ENCODE measurements at places on chromosomes 16 and 17.
A peak's percentile ranks its signal among the peaks of the same experiment; 100 is the strongest.

DNA sequence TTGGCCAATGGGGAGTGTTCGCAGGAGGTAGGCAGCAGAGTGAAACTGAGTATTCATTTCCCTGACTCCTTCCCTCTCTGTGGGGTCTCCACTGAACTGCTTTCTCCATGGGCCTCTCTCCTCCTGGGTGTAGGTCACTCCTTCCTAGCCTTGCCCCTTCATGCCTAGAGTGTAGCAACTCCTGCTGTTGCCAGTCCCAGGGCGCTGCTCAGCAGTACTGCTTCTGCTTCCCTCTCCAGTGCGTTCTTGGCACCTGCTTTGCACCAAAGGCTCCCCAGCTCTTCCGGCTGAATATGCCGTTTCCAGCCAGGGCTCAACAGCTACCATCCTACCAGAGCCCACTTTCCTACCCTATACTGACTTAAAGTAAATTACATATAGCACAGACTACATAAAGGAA is 92.2 kb downstream of the MAF start:
- no peak for DNase-seq

GRCh38 chr17:72139212-72139611 is 18.4 kb downstream of the SOX9 start:
- DNase-seq = no peak

GRCh38 chr16:66511602-66512271 is 38.2 kb downstream of the TK2 start:
- no peak for DNase-seq

- DNase-seq = no peak
Measured at GRCh38 chr17:43069368-43069898, 44.4 kb downstream of the RND2 start.

GRCh38 chr17:18191967-18192366 is 8.3 kb downstream of the ALKBH5 start:
- no peak for DNase-seq

GRCh38 chr16:1152651-1153259 is at the start of gene CACNA1H:
Gene CACNA1H, plus strand, starts transcription at chr16:1153106. Its CDS starts 632 bp downstream, at chr16:1153738.
- peak; percentile 52 for DNase-seq

DNA sequence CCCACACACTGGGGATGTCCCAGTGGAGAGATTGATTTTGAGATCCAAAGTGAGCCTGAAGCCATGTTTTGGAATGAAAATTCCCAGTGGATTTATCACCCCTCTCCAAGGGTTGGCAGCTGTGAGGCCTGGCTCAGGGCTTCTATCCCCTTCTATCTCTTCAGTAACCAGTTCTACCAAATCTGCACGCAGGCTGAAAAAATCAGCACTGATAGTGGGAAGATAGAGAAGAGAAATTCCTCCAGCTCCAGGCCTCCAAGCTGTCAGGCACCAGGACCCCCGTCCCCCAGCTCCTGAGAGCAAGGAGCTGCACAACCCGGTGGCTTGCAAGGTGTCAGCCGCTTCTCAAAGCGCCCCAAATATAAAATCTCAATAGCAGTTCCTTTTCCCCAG is 1.0 kb downstream of the FLOT2 start:
- no peak for DNase-seq

GRCh38 chr17:33531311-33531710 is 238.2 kb upstream of the ASIC2 start:
- no peak for DNase-seq

DNA sequence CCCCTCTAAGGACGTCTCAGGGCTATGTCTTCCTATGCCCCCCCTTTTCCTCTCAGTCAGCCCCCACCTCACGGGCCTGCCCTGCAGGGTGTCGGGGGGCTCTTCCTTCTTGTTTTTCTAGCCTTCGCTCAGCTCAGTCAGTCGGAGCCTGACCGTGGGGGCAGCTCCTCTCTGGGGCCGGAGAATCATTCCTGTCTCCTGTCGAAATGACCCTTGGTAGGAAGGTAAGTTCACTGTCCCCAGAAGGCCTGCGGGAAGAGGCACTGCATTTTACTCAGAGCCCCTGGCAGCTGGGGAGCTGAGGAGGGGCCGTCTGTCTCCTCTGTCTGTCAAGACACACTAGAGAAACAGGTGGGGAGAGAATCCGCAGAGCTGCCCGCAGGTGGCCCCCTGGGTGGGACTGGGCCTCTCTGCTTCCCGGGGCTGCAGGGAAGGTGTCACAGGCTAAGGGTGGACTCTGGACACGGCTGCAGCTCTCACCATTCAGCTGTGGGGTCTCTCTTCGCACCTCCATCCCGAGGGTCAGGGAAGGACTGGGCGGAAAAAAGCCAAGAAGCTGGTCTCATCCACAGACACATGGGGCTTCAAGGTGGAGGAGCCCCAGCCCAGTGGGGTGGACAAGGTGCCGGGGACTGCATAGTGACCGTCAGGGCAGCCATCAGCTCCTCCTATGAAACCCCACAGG is 112.8 kb upstream of the TNRC6C start:
- DNase-seq = no peak

GRCh38 chr16:83407928-83408327 is 399.9 kb upstream of the HSBP1 start:
- no peak for DNase-seq

DNA sequence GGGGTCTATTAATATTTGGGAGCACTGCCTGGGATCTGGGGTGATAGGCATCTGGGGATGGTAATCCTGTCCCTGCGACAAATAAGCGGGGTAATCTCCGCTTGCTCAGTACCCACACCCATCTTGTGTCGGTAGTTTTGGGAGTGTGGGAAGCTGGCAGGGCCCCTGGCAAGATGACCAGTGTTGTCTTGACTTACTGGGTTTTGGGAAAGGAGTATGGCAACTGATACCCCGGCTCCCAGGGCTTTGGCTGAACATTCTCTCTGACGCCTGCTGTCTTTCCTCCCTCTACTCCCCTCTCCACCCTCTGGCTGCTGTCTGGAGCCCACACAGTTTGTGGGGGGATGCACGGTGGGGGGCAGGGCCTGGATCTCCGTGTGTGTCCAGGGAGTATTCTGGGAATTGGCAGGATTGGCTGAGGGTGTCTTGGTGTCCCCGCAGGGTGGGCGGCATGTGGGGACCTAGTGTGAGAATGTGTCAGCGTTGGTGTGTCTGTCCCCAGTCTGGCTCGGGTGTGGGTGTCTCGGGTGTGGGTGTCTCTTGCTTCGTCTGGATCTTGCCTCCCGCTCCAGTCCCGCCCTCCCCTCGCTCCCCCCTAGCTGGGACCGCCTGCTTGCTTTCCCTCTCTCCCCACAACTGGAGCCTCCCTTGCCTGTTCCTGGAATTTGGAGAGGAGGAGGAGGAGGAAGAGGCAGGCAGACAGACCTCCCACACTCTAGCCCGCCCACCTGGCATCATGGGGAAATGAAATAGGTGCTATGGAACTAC is 12.0 kb downstream of the RARA start:
- DNase-seq = peak; percentile 56

DNA sequence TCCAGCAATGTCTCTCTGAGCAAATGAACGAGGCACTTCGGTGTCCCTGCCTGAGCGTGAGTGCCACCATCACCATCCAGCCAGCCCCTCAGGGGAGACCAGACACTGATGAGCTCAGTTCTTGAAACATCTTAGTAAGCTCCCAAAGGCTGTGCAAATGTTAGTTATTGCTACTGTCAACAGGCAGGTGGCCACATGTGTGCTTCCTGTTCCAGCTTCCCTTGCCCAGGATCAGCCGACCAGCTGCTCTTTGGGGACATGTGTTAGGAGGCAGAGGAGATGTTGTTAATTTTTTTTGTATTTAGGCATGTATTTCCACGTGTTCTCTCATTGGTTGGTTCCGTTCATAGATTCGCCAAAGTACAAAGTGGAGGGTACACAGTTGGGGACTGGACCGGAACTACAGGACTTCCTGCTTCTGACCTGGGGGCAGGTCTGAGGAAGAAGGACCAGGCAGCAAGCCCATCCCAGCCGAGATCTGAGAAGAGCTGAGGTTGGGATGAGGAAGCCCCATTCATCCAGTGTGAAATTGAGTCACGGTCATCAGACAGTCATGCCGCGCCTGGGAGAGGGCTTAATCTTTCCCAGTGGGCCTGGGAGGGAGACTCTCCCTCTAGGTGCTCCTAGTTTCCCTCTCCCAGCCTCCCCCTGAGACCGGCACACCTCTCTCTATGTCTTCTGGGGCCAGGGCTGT is 3.8 kb downstream of the TTYH2 start:
- DNase-seq = no peak

DNA sequence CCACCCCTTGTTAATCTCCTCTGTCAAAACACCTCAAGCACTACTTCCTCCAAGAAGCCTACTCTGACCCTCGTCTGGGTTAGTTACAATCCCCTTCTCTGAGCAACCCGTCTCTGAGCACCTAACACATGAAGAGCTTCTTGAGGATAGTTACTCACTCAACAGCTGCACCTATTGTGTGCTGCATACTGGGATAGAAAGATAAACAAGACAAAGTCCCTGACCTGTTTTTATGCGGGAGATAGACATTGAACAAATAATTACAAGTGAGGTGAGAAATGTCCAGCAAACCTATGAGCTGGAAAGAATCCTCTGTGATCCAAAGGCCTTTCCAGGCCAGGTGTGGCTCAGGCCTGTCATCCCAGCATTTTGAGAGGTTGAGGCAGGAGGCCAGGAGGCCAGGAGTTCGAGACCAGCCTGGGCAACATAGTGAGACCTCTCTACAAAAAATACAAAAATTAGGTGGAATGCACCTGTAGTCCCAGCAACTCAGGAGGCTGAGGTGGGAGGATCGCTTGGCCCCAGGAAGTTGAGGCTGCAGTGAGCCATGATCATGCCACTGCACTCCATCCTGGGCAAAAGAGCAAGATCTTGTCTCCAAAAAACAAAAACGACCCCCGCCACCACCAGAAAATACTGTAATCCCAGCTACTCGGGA is 5.5 kb upstream of the ZNF771 start:
- no peak for DNase-seq

GRCh38 chr16:15788846-15789239 is 68.0 kb downstream of the MYH11 start:
- DNase-seq = no peak

DNA sequence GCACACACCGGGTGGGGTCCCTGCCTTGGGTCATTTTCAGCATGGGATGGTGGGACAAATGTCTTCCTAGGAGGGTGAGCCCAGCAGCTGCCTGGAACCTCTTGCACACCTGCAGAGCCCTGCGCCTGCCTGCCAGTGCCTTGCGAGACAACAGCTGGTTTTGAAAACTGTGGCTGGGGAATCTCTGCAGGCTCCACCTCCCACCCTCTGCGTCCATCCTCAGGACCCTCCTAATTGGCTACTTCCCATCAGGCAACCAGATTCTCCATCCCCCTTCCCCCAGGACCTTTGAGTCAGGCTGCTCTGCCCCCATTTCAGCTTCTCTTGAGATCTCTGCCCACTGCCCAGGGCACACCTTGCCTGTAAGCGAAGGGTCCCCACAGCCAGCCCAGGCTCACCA is 26.6 kb downstream of the PEMT start:
- no peak for DNase-seq

DNA sequence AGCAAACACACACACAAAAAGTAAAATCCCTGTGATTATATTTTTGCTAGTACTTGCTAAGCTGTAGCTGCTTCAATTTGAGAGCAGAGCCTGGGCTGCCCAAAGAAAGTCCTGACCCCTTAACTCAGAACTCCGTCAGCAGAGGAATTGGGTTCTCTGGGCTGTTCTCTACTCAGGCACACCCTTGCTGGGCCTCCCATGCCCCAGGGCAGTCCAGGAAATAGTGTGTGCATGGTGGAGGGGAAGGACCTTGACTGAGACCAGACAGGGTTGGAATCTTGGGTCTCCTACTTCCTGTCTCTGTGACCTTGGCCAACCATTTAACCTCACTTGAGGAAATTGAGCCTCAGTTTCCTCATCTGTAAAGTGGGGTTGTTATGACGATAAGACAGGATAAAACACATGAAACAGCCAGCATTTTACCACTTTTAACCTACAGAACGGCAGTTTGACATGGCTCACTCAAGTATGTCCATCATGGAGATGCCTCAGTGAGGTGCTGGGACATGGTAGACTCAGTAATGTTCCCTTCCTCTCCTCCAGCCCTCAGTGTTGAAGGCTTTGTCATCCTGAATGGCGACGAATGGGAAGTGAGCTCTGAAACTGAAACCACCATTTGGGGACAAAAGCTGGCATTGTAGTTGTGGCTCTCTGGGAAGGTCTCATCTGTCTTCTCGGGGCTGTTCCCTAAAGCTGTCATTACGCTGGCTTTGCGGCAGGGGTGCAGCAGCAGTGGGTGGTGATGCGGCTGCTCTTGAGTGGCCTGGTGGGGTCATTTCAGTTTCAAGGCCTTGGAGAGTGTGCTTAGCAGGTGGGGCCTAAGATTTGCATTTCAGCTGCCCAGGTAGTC is 74.9 kb downstream of the CMIP start:
- no peak for DNase-seq

GRCh38 chr16:85372627-85373372 is 240.3 kb upstream of the GSE1 start:
- no peak for DNase-seq

- DNase-seq = no peak
Measured at GRCh38 chr17:29588562-29589411, 661 bp downstream of the GIT1 start.

DNA sequence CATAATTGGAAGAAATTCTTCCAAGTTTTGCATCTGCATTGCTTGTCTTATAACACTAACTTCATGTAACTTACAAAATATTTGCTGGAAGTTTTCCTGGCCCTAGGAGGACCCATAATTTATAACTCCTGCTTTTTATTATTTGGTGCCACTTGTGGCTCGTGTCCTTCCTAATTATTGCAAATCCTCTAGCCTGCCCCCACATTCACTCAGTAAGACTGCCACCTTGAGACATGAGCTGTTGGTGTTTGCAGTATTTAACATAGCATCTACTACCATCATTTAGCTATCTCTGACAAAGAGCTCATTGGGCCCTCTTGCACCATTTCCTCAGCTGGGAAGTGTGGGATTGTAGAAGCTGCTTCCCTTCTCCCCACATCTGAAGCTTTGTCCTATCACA is 49.5 kb downstream of the FTO start:
- no peak for DNase-seq

DNA sequence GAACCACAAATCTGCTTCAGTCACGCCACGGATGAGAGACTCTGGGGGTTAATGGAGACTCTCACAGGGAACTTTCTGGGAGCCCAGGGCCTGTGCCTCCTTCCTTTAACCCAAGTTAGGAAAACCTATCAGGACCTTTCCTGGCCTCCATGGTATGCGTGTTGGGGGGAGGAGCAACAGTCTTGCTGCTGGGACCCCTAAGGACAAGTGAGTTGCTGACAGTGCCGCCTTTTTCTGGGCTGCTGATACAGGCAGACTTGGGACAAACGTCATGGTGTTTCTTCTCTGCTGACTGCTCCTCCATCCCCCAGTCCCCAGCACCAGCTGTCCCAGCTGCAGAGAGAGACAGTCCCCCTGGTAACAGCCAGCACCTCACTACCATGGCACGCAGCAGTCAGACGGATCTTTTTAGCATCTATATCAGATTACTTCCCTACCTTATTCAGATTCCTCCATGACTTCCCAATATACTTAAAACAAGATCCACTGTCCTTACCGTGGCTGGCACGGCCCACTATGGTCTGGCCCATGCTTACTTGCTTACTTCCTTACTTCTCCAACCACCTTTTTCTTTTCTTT is 6.5 kb downstream of the DPEP2NB start:
- no peak for DNase-seq

DNA sequence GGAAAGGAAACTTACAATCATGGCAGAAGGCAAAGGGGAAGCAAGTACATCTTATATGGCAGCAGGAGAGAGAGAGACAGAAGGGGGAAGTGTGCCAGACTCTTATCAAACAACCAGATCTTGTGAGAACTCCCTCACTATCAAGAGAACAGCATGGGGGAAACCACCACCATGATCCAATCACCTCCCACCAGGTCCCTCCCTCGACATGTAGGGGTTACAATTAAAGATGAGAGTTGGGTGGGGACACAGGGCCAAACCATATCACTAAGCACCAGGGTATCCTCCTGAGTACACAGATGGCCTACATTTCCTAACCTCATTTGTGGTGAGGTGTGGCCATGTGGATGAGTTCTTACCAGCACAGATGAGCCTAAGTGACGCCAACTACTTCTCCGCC is 348.6 kb upstream of the ZFHX3 start:
- no peak for DNase-seq
